ENCODE measurements at places on chromosomes 13 and 19.

- DNase-seq = no peak
Observed at GRCh38 chr13:34044041-34044440, 226.1 kb downstream of the RFC3 start.

- DNase-seq = no peak
Observed at GRCh38 chr13:36680913-36681312, 7.1 kb downstream of the SERTM1 start.

DNA sequence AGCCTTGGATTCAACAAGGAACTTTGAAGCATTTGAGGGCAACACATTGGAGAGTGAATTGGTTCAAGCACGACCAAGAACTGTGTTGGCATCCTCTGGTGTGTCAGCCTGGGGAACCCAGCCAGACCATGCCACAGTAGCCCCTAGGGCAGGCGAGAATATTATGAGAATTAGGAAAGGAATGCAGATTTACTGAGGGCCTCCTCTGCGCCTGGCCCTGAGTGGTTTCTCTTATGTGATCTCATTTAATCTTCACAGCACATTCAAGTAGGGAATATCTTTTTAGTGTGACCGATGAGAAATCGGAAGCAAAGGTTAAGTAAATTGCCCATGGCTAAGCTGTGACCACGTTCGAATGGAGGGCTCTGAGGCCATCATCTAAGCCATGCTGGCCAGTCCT, 15.3 kb upstream of the ERICH6B start:
- no peak for DNase-seq

- DNase-seq = no peak
Observed at GRCh38 chr13:94182185-94182761, 297.2 kb downstream of the DCT start.

GRCh38 chr13:73212482-73212881, 153.7 kb downstream of the KLF5 start:
- no peak for DNase-seq

DNA sequence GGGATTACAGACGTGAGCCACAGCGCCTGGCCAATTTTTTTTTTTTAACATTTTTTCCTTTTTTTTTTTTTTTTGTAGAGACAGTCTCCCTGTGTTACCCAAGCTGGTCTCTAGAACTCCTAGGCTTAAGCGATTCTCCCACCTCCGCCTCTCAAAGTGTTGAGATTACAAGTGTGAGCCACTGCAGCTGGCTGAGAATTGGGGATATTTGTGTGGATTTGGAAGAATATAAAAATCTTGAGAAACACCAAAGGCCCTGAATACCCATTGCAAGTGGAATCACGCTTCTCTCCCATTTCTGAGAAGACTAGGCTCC, 79.9 kb upstream of the ABCC4 start:
- no peak for DNase-seq

DNA sequence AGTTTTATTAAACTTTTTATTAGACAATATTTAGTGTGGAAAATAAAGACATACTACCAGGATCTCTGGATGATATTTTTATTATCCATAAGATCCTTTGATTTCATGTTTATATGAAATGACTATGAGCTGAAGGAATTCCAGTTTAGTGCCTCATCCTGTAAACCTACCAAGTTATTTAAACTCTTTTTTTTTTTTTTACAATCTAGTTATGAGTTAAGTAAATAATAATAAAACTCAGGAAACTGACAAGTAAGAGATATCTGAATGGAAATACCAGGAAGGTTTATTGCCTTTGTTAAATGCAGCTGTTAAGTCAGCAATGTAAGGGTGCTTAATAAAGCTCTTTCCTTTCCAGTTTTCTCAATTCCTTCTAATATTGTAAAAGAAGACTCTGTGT, 53.9 kb downstream of the RXFP2 start:
- DNase-seq = no peak

DNA sequence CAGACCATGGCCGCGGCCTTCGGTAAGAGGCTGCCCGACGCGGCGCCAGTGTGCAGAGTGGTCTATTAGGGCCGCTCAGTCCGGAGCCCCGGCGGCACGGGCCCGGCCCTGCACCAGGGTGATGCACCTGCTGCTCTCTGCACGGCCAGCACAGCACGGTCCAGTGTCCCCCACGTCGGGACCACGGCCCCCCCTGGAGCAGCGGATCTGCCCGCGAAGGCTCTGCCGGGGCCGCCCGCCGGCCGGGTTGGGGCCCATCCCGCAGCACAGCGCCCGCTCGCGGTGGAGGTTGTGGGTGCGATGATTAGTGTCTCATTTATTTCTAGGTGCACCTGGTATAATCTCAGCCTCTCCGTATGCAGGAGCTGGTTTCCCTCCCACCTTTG, 7.9 kb downstream of the PTBP1 start:
- DNase-seq = no peak

- DNase-seq = no peak
Observed at GRCh38 chr13:109996404-109996960, 210.1 kb upstream of the IRS2 start.

DNA sequence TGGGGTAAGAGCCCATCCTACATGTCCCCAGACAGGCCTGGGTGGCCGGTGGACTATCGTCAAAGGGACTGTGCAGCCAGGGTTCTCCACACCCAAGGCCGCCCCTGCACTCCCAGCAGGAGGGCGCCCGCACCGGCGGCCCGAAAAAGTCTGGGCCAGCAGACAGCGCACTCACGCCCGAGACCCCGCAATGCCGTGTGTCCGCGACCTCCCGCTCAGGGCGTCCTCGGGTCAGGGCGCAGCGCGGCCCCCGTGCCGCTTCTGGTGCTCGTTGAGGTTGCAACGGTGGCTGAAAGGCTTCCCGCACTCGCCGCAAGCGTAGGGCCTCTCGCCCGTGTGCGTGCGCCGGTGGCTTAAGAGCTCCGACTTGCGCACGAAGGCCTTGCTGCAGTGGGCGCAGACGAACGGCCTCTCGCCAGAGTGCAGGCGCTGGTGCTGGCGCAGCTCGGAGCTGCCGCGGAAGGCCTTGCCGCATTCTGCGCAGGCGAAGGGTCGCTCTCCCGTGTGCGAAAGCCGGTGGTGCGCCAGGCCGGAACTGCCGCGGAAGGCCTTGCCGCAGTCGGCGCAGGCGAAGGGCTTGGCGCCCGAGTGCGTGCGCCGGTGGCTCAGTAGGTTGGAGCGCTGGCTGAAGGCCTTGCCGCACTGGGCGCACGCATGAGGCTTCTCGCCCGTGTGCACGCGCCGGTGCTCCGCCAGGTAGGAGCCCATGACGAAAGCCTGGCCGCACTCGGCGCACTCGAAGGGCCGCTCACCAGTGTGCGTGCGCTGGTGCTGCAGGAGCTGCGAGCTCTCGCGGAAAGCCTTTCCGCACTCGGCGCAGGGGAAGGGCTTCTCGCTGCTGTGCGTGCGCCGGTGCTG, 2.8 kb upstream of the A1BG start:
- no peak for DNase-seq

- no peak for DNase-seq
Observed at GRCh38 chr19:46197314-46198070, 32.0 kb upstream of the IGFL1 start.

DNA sequence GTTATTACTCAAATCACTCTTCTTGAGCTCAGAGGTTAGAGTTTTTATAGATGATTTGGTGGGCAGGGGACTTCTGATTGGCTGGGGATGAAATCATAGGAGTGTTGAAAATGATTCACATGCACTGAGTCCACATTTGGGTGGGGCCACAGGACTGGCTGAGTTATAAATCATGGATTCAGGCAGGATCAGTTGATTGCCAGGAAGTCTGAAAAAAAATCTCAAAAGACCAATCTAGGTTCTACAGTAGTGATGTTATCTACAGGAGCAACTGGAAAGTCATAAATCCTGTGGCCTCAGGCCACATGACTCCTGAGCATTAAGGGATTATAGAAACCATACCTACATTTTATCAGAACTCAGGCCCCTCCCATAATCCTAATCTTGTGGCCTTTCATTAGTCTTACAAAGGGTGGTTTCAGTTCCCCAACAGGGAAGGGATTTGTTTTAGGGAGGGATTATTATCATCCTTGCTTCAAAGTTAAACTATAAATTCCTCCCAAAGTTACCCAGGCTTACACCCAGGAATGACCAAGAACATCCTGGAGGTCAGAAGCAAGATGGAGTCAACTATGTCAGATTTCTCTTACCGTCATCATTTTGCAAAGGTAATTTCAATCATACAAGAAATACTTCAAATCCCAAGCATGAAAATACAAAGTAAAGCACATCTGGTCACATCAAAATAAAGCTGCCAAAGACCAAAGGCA, 5.6 kb upstream of the CCDC70 start:
- no peak for DNase-seq

DNA sequence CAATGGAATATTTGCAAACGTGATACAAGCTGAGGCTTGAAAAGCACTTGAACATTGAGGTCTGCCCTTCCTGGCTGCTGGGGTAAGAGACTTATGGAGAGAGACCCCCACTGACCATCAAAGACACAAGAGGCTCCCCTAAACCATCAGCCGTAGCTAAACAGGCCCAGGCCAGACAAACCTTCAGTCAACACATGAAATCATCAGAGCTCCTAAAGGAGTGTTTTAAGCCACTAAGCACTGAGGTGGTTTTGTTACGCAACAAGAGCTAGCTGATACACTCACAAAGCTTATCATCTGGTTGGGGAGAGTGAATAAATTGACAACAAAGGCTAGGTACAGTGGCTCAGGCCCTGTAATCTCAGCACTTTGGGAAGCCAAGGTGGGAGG, 110.4 kb downstream of the ZNF557 start:
- DNase-seq = no peak

DNA sequence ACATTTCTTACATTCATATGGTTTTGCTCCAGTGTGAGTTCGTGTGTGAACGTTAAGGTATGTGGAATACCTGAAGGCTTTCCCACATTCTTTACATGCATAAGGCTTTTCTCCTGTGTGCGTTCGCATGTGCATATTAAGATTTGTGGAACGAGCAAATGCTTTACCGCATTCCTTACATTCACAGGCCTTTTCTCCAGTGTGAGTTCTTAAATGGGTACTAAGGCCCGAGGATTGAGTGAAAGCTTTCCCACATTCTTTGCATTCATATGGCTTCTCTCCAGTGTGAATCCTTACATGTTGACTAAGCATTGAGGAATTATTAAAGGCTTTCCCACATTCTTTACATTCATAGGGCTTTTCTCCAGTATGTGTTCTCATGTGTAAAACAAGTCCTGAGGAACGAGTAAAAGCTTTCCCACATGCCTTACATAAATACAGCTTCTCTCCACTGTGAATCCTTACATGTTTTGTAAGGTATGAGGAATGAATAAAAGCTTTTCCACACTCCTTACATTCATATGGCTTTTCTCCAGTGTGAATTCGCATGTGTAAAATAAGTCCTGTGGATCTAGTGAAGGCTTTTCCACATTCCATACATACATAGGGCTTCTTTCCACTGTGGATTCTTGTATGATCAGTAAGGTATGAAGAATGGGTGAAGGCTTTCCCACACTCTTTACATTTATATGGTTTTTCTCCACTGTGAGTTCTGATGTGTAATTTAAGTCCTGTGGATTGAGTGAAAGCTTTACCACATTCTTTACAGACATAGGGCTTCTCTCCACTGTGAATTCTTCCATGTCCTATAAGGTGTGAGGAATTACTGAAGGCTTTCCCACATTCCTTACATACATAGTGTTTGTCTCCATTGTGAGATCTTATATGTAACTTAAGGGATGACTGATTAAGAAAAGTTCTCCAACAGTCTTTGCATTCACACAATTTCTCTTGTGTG, 10.7 kb downstream of the ZNF846 start:
- DNase-seq = no peak

GRCh38 chr13:113785051-113786010, 26.3 kb downstream of the TMEM255B start:
- no peak for DNase-seq

GRCh38 chr19:38952395-38953165, 21.8 kb downstream of the MRPS12 start:
- DNase-seq = no peak

DNA sequence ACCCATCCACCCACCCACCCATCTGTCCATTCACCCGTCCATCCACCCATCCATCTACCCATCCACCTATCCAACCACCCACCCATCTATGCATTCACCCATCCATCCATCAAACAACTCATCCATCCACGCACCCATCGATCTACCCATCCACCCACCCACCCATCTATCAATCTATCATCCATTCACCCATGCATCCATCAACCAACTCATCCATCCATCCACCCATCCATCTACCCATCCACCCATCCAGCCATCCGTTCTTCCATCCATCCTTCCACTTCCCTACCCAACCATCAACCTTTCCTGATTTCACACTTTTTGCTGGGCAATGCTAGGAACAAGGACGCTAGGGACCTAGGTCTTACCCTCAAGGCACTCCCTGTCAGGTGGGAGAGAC, 2.1 kb downstream of the TMEM238 start:
- no peak for DNase-seq

DNA sequence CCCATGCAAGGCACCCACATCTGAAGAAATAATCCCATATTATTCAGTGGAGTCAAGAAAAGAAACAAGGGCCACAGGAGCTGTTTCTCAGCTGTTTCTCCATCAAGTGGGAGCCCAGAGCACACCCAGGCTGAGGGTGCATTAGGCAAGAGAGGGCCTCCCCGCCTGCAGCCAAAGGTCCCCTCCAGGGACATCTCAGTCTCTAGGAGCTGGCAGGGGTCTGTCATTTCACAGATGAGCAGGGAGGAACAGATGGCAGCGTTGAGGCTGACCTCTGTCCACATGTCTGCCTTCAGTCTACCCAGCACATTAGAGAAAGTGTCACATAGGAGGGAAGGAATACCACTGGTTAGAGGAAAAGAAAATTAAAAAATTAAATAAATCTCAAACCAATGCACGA, 157.7 kb downstream of the ZNF536 start:
- no peak for DNase-seq

DNA sequence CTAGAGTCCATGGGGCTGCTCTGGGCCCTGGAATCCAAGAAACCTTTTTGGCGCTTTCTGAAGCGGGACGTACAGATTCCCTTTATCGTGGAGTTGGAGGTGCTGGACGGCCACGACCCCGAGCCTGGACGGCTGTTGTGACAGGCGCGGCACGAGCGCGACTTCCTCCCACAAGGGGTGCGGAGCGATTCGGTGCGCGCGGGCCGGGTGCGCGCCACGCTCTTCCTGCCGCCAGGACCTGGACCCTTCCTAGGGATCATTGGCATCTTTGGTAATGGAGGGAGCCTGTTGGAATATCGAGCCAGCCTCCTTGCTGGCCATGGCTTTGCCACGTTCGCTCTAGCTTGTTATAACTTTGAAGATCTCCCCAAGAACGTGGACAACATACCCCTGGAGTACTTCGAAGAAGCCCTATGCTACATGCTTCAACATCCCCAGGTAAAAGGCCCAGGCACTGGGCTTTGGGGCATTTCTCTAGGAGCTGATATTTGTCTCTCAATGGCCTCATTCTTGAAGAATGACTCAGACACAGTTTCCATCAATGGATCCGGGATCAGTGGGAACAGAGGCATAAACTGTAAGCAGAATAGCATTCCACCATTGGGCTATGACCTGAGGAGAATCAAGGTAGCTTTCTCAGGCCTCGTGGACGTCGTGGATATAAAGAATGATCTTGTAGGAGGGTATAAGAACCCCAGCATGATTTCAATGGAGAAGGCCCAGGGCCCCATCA, 3.5 kb upstream of the ZFP82 start:
- no peak for DNase-seq

GRCh38 chr13:63693696-63694095, 2278.0 kb upstream of the PCDH20 start:
- DNase-seq = no peak

All from stimulated activated CD8-positive, alpha-beta memory T cell treated with anti-CD3 and anti-CD28 coated beads, Interleukin-4, amount 100 ng/mL, for 1 hour (primary cell).